ENCODE measurements at places on chromosomes 12 and 14.

GRCh38 chr14:50744231-50744630, 76.1 kb upstream of the SAV1 start:
- no peak for DNase-seq

- DNase-seq = no peak
These were observed 815 bp downstream of the NID2 start for GRCh38 chr14:52067873-52068614.

DNA sequence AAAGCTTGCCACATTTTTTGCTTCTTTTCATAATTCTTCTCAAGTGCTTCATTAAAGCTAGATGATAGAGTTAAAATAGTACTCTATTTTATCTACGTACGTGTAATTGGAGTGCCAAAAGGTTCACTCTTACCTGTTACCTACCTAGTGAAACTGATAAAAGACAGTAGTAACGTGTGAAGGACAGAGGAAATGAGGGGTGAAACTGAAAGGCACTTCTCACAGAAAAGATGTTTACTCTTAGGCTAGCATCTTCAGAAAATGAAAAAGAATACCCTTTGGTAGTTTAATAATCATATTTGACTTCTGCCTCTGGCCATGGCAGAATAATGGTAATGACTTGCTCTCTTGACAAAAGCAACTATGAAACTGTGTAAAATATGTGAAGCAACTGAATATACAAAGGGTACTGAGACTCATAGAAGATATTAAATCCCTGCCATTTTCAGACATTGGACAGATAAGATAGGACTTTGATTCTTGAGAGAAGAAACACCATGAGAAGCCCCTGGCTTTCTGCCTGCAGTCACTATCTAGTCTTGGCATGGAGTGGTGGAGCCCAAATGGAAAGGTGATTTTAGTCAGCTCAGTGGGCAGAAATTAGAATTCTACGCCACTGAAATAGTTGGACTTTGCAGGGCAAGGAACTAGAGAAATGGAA, 6.3 kb upstream of the EVL start:
- peak; percentile 39 for DNase-seq

GRCh38 chr14:73461478-73462047, 3.2 kb upstream of the NUMB start:
- no peak for DNase-seq

DNA sequence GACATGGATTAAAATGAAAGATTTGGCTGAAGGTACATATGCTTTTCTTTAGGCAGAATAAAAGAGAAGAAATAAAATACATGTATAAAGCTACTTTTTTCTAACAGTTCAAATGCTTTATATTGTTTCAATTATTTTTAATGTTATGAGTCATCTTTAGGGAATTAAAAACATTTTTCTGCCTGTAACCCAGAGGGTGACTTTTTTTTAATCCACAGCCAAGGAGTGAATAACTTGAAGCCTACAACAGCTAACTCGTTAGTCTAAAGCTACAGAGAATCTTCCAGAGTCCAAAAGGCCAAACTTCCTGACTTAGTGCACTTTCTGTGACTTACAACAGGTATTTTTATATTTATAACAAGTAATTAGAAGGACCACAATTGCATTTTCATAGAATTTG, 151.6 kb downstream of the SEC23A start:
- no peak for DNase-seq

GRCh38 chr14:73740618-73741326, 26.6 kb upstream of the PNMA1 start:
- DNase-seq = no peak

DNA sequence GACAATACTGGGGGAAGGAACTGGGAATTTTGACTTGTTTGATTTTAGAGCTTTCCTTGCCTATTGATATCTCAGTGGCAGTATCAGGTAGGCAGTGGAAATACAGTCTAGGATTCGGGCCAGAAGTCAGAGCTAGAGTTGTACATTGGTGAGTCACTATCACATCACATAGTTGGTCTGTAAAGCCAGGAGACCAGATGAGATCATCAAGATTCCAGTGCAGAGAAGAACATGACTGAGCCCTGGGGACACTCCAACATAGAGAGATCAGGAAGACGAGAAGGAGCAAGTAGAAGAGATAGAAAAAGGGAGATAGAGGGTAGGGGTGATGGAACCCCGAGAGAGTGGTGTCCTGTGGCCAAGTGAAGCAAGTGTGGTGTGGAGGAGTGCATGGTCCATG, 46.6 kb upstream of the NR1H4 start:
- DNase-seq = no peak

DNA sequence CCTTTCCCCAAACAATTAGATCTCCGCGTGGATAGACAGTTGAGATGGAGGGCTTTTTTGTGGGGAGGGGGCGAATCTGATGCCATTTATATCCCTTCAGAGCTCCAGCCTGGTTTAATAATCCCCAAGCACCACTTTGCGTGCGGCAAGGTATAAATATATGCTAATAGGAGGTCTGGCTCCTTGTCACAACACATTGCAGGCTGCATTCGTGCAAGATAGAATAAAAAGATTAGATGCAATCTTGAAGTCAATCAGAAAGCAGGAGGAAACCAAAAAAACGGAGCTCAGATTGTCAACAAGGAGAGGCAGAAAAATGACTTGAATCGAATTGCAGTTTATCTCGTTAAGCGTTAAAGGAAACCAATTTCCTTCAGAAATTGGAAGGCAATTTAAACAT, 248.7 kb downstream of the SPTSSA start:
- DNase-seq = peak; percentile 6

DNA sequence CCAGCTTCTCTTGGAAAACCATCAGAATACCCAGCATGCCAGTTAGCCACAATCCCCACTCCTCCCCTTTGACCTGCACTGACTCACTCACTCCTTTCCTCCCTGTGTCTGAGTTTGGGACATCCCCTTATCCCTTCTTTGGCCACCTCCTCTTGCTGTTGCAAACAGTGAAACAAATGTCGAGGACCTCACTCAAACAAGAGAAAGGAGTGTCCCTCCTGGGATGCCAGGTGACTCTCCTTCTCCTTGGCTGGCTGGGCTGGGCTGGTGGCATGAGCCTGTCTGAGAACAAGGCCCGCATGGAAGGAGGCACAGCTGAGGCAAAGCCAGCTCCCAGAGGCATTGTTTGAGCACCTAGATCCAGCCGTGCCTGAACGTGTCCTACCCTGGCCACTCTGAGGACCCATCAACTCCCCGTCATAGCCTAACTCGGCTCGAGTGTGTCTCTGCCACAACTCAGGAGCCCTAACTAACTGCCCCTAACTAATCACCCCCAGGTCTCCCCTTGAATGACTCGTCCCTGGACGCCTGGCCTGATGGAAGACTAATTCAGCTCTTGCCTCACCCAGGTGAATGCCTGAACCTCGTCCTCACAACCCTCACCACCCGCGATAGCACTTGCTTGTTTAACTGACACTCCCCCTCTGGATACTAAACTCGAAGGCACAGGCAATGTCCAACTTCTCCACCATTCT, 43.0 kb downstream of the NCOR2 start:
- no peak for DNase-seq

- DNase-seq = no peak
These were observed 35.0 kb upstream of the KCNA1 start for GRCh38 chr12:4874671-4875070.

- DNase-seq = no peak
These were observed 60.0 kb downstream of the ETV6 start for GRCh38 chr12:11709513-11709912.

GRCh38 chr14:76964695-76965094, 63.8 kb downstream of the IRF2BPL start:
- no peak for DNase-seq

- no peak for DNase-seq
These were observed 61.6 kb downstream of the SH2B3 start for GRCh38 chr12:111467092-111467856.

DNA sequence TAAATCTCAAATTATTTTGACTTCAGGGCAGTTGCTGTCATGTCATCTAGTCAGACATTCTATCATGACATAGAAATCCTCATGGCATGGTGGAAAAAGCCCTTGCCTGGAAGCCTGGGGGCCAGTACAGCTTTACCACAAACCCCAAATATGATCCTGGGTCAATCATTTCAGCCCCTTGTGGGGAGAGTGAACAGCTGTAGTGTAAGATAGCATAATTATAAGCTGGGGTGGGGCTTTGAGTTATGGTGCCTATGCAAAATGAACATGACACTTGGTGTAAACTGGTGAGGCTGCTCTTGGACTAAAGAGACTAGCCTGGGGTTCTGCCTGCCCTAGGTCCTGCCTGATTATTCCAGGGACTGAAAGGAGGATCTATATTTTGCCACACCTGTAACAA, 207.7 kb upstream of the DDHD1 start:
- no peak for DNase-seq

DNA sequence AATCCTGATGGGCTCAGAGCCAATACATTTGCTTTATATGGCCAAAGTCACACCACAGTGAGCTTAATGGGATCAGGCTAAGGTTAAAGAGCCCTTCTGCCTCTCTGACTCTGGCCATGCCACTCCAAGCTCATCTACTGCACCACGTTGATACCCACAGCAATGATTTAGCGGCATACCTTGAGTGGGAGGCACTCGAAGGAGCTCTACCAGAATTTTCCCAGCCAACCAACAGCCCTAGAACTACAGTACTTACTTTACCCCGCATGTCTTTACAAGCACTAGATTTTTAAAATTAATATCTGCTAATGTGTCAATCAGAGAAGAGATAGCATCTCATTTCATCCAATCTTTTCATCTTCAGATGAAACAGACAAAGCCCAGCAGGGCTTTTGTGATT, 300.5 kb downstream of the GRIN2B start:
- DNase-seq = no peak

DNA sequence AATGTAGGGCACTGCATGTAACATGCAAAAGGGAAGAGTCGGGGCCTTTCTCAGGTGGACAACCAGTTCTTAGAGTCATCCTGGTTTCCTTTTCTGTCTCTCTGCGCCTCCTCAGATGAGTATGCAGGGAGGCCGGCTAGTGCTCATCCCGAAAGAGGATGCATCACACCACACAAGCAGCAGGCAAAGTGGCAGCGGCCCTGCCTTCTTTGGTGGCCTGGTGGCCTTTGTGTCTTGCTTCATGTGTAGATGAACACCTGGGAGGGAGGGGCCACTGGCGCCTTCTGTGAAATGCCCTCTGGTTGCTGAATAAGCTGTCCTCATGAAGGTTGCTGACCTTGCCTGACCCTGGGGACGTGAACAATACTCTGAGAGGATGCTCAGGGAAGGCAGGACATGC, 18.0 kb downstream of the SLC24A4 start:
- DNase-seq = no peak

- no peak for DNase-seq
These were observed 153.7 kb upstream of the PZP start for GRCh38 chr12:9361879-9362326.

GRCh38 chr12:32821293-32821692, 65.6 kb upstream of the YARS2 start:
- DNase-seq = no peak

DNA sequence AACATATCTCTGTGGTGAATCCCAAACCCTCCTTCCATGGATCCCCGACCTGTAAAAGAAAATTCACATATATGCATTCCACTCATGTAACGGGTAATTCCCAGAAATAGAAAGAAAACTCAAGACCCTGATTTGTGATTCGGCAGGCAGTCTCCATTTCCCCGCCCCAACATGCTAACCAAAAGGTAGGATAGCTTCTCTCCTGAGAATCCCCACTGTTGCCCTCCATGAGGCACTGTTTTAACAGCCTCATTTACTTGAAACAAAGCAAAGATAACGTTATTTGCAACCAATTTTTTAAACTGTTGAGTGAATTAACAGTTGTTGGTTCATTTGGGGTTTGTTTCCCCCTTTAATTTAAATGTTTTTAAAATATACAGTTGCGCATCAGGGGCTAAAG, 774 bp upstream of the SLC2A13 start:
- no peak for DNase-seq

- no peak for DNase-seq
These were observed 209.0 kb upstream of the RTL1 start for GRCh38 chr14:101112351-101113107.

DNA sequence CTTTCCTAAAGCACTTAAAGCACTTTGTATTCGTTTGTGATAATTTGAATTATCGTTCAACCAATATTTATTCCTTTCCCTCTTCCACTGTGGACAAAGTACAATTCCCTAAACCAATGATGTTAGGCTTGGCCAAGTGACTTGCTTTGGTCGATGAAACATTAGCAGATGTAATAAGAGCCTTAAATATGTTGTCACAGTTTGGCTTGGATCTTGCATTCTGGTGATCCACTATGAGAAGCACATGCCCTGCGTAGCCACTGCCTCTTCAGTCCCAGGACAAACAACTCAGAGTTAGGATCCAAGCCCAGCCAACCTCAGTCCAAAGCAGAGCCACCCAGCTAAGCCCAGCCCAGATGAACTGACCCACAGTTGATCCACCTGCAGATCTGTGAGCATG, 8.4 kb upstream of the C12orf75 start:
- no peak for DNase-seq

- no peak for DNase-seq
These were observed 17.9 kb upstream of the MDM1 start for GRCh38 chr12:68349921-68350606.

DNA sequence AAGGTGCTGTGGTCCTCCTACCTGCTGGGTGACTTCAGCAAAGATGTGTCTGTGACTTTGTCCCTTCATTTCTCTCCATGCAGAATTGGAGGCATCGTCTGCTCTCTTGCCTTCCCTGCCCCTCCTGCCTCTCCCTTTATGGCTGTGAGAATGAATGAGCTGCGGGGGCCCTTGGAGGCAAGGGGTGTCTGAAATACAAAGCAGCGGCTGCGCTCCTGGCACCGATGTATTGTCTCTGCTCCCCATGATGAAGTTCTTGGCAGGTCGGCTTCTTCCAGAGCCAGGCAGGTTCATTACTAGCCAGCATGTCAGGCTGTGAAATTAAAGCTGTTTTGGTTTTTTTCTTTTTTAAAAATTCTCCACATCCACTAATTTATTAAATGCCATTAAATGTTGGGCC, 194.5 kb downstream of the TSPAN9 start:
- DNase-seq = no peak

DNA sequence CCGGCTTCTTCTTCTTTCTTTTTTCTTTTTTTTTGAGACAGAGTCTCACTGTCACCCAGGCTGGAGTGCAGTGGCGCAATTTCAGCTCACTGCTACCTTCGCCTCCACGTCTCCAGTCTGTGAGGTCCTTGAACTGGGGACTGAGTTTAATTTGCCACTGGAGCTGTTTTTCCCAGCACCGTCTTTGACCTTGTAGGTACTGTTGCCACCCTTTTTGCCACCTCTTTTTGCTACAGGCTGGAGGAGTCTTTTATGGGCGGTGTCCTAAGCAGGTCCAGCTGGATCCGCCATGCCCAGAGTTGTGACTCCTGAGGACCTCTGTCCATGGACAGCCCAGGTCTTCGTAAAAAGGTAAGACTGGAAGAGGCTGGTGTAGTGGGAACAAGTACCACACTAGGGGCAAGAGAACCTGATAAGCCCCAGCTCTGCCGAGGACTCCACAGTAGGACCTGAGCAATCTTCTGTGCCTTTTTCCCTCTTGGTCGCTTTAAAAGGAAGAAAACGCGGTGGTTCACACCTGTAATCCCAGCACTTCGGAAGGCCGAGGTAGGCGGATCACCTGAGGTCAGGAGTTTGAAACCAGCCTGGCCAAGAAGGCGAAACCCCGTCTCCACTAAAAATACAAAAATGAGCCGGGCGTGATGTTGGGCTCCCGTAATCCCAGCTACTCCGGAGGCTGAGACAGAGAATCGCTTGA, 946 bp downstream of the RNU4-2 start:
- DNase-seq = peak; percentile 4

GRCh38 chr14:24233538-24233866, 773 bp downstream of the GMPR2 start:
- no peak for DNase-seq

GRCh38 chr12:96471368-96472050, 17.9 kb upstream of the CFAP54 start:
- DNase-seq = no peak

- DNase-seq = no peak
These were observed 6.8 kb downstream of the FAM161B start for GRCh38 chr14:73943083-73943482.

- DNase-seq = no peak
These were observed 405.7 kb downstream of the RAD51B start for GRCh38 chr14:68225321-68225720.

Measured in CD4-positive, alpha-beta T cell treated with Interleukin-4 for 4 hours (primary cell).